ENCODE measurements at places on chromosomes 7 and 10.
A peak's percentile ranks its signal among the peaks of the same experiment; 100 is the strongest.

DNA sequence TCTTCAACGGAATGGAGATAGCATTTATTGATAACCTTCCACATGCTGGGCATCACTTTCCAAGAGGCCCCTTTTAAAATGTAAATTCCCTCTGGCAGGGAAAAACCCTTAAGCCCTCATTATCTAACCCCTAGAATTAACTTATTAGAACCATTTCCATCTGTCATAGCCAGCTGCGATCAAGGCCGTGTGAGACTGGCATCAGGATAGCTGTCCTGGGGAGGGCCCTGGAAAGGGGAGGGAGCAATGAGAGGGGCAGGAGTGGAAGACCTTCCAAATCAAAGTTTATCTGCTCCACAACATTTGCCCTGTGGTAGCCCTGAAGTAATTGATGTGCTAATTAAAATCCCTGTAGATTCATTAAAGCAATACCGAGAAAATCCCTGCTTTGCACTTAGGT is 45.0 kb upstream of the JAZF1 start:
- DNase-seq = no peak

DNA sequence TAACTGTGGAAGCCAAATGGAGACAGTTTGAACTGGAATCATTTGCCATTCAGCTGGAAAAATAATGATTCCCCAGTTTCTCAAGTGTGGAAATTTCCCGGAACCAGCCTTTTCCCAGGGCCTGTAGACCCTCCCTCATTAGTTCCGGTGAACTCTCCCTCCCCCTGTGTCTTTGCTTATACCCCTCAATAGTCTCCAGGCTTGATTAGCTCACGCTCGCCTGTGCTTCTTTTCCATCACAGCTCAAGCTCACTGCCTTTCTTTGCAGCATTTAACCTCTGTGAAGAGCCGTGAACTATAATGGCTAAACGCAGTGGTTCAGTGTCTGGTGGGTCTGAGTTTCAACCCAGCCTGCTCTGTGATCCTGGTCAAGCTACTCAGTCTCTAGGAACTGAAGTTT is 690.8 kb downstream of the INHBA start:
- DNase-seq = no peak

GRCh38 chr7:106216517-106216922 is 68.3 kb downstream of the NAMPT start:
- peak; percentile 14 for DNase-seq

- DNase-seq = no peak
Measured at GRCh38 chr7:116455009-116455408, 44.5 kb upstream of the CAV2 start.

GRCh38 chr7:16850614-16851466 is 30.9 kb downstream of the AGR3 start:
- no peak for DNase-seq

Measured in muscle of arm (tissue), 14 donors.